ENCODE measurements at places on chromosomes 16 and 17. TPM values are rescaled to one million over a fixed set of nuclear protein-coding genes. Genes with fewer than 3 reads are reported as not detected.
A peak's percentile ranks its signal among the peaks of the same experiment; 100 is the strongest.

- no peak overlapping the region for H3K4me3 ChIP-seq
Measured at GRCh38 chr16:55734665-55735064, 78.9 kb downstream of the SLC6A2 start.

- H3K36me3 ChIP-seq, result no peaks in the 10 kb centered on the region
- H3K27me3 ChIP-seq, result no peaks in the 10 kb centered on the region
- peak; percentile 26 for DNase-seq
Measured at GRCh38 chr17:32894245-32894644, 17.3 kb upstream of the MYO1D start.

DNA sequence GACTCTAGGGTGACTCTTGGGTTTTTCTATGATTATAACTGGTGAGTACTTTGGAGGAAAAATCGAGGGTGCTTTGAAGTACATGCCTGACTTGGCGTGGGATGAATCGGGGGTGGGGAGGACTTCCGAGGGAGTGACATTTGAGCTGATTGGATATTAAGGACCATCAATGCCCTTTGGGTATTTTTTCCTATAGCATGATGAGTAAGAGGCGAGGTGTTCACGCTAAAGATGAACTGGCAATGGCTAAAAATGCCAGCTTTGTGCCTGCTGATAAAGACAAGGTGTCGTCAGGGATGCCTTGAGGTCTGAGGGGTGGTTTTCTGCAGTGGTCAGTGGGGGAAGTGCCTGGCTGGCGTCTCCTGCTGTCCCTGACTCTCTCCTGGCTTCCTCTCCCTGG lies 25.3 kb downstream of the USP43 start:
- no peaks in the 10 kb centered on the region for H3K36me3 ChIP-seq
- no peak overlapping the region for H3K4me3 ChIP-seq
- no peaks in the 10 kb centered on the region for H3K27me3 ChIP-seq
- H3K27ac ChIP-seq, result no peak overlapping the region
- no peak for DNase-seq

DNA sequence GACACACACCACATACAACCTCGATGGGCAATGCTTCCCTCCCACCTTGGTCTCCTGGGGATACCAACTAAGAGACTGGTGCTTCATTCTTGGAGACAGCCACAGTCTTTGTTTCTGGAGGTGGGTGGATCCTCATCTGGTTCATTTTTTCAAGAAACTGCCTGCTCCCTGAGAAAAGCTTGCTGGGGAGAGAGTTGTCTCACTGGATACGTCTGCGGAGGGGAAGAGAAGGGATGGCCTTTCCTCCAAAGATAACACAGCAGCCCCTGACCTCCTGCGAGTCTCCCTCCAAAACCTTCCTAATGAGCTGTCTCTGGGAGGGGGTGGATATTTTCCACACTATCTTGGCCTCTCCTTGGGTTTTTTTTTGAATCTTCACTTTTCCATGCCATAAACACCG lies 221.2 kb downstream of the SOX9 start:
- H3K27ac ChIP-seq, result no peak overlapping the region
- DNase-seq, result no peak
- no peak overlapping the region for H3K4me3 ChIP-seq
- peaks cover 10% of the 10 kb centered on the region for H3K4me1 ChIP-seq
- H3K36me3 ChIP-seq, result no peaks in the 10 kb centered on the region

GRCh38 chr16:83113811-83114210 lies 487.0 kb downstream of the CDH13 start:
- H3K27me3 ChIP-seq, result peaks cover 7% of the 10 kb centered on the region
- H3K27ac ChIP-seq, result no peak overlapping the region
- no peak overlapping the region for H3K4me3 ChIP-seq

DNA sequence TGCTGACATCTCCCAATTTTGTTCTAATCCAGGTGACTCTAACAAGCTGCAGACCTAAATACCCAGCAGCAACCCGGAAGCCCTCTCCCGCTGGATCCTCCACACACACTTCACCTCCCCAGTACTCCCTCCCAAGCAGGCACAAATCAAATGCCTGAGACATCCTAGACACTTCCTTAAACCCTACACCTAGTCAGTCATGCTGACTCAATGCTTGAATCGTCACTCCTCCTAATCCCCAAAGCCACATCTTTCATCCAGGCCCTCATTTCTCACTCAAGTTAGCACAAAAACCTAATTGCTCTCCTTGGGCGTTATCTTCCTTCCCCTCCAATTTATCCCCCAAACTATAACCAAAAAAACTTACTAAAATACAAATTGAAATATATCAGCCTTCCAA lies 32.7 kb downstream of the CMC2 start:
- no peak overlapping the region for H3K27ac ChIP-seq
- no peaks in the 10 kb centered on the region for H3K36me3 ChIP-seq
- H3K27me3 ChIP-seq, result no peaks in the 10 kb centered on the region
- no peaks in the 10 kb centered on the region for H3K4me1 ChIP-seq
- no peak overlapping the region for H3K4me3 ChIP-seq
- DNase-seq, result no peak

- no peak overlapping the region for H3K27ac ChIP-seq
- H3K27me3 ChIP-seq, result no peaks in the 10 kb centered on the region
- no peaks in the 10 kb centered on the region for H3K4me1 ChIP-seq
- DNase-seq, result no peak
Measured at GRCh38 chr17:65181237-65182061, 44.3 kb downstream of the RGS9 start.

DNA sequence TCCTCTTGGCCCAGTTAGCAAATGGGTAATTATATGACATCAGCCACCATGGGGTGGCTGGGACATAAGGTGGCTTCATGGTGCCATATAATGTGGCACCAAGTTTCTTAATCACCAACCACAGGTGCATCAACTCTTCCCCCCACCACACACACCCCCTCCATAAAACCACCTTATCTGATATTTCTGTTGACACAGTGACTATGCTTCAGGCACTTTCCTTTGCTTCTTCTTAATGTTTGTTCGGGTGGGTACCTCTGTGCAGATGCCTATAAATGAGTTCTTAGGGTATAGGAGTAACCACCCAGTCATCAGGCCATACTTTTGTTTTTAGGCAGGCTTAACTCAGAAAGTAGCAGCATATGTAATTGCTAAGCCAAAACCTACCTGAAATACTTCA lies 29.5 kb downstream of the RNF43 start:
- no peaks in the 10 kb centered on the region for H3K27me3 ChIP-seq
- peak overlapping the region; percentile 60 for H3K27ac ChIP-seq
- no peak overlapping the region for H3K4me3 ChIP-seq
- DNase-seq, result peak; percentile 27

- H3K36me3 ChIP-seq, result no peaks in the 10 kb centered on the region
- no peak overlapping the region for H3K27ac ChIP-seq
- H3K4me3 ChIP-seq, result no peak overlapping the region
Measured at GRCh38 chr16:3015865-3016521, 2.0 kb downstream of the CLDN6 start.

DNA sequence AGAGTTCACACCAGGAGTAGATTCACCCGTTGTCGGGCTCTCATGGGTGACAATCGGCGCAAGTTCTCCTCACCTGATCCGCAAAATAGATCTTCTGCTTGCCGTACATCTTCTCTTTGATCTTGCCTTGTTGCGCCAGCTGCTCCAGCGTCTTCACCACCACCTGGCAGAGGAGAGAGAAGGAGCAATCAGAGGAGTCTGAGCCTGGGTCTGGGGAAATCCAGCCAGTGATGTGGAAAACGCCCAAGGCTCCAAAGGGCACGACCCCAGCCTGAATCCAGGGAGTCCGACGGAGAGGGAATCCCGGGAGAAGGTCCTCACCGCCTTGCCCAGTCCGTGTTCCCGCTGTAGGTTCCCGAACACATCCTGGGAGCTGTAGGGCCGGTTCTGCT lies 393 bp downstream of the PSMC3IP start:
- peak overlapping the region; percentile 3 for H3K27ac ChIP-seq
- peak overlapping the region; percentile 18 for H3K4me3 ChIP-seq
- H3K36me3 ChIP-seq, result no peaks in the 10 kb centered on the region

- H3K27me3 ChIP-seq, result no peaks in the 10 kb centered on the region
- peaks cover 17% of the 10 kb centered on the region for H3K4me1 ChIP-seq
- no peaks in the 10 kb centered on the region for H3K36me3 ChIP-seq
- H3K27ac ChIP-seq, result peak overlapping the region; percentile 99
- DNase-seq, result peak; percentile 30
Measured at GRCh38 chr16:47461598-47462266, 601 bp downstream of the PHKB start.

DNA sequence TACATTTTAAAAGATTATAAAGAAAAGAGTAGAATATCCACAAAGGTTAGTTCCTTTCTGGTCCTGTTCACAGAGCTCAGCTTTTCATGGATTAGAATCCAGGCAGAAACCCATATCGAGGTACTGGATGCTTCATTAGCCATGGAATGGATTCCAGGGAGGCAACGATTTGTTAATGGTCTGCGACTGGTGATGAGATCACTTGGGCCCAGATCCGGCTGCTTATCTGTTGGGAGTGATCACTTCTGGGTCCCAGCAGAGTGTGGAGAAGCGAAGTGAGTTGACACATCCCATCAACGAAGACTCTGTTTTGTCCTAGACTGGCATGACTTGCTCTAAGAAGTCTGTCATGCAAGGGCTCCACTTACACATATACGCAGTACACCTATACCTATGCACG lies 165.8 kb downstream of the MAF start:
- H3K4me1 ChIP-seq, result peaks cover 10% of the 10 kb centered on the region
- H3K36me3 ChIP-seq, result no peaks in the 10 kb centered on the region
- H3K27me3 ChIP-seq, result no peaks in the 10 kb centered on the region
- no peak overlapping the region for H3K27ac ChIP-seq

DNA sequence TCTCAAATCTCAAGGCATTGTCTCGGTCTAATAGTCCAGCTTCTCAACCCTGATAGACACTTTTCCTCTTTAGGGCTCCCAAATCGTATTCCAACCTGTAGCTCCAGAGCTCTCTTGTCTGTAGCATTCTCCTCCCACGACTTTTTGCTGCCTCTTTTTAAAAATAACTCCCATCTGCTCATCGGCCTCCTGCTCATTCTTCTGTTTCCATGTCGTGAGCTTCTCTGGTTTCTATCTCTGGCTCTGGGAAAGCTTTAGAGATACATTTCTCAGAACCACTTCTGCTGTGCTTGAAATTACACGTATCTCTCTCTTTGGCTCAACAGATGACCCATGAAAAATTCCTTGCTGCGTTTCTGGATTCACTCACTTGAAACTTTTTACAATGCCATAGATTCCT lies 609.6 kb upstream of the C16orf82 start:
- no peaks in the 10 kb centered on the region for H3K4me1 ChIP-seq
- no peak overlapping the region for H3K27ac ChIP-seq
- H3K4me3 ChIP-seq, result no peak overlapping the region
- H3K27me3 ChIP-seq, result no peaks in the 10 kb centered on the region

DNA sequence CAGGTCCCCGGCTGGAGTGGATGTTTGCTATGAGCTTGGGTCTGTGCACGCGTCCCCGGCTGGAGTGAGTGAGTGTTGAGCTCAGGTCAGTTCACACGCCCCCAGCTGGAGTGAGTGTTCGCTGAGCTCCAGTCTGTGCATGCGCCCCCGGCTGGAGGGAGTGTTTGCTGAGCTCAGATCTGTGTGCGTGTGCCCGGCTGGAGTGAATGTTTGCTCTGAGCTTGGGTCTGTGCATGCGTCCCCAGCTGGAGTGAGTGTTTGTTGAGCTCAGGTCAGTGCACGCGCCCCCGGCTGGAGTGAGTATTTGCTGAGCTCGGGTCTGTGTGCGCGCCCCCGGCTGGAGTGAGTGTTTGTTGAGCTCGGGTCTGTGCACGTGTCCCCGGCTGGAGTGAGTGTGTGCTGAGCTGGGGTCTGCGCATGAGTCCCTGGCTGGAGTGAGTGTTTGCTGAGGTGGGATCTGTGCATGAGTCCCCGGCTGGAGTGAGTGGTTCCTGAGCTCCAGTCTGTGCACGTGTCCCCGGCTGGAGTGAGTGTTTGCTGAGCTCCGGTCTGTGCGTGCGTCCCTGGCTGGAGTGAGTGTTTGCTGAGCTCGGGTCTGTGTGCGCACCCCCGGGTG lies 284.2 kb downstream of the SNX29 start:
- peak; percentile 76 for DNase-seq
- H3K27ac ChIP-seq, result no peak overlapping the region
- no peaks in the 10 kb centered on the region for H3K27me3 ChIP-seq
- no peak overlapping the region for H3K4me3 ChIP-seq
- peaks cover 6% of the 10 kb centered on the region for H3K4me1 ChIP-seq

DNA sequence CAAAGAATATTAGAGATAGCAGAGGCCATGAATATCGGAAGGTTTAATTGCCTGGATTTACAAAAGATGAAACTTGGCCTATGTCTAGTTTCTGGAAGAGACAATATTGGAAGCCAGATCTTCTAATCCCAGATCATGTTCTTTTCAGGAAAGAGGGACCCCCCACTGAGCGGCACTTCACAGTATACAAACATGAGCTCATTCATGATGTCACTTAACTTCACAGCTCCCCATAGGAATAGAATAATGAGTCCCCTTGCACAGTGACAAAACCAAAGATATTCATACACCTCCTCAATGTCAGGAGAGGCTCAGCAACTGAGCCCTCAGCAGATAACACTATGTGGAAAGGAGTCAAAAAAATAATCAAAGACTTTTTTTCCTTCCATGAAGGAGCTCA lies 147.5 kb downstream of the CDH11 start:
- DNase-seq, result no peak
- no peak overlapping the region for H3K27ac ChIP-seq
- no peaks in the 10 kb centered on the region for H3K4me1 ChIP-seq
- no peaks in the 10 kb centered on the region for H3K36me3 ChIP-seq
- no peaks in the 10 kb centered on the region for H3K27me3 ChIP-seq
- H3K4me3 ChIP-seq, result no peak overlapping the region

Gene SOX8
- total RNA-seq, result 2.7 TPM

Gene CA5A
- total RNA-seq, result 1.7 TPM
